ENCODE measurements at places on chromosomes 1 and 21.

GRCh38 chr1:20248971-20249612 lies 41.6 kb upstream of the VWA5B1 start:
- peak; percentile 61 for DNase-seq

DNA sequence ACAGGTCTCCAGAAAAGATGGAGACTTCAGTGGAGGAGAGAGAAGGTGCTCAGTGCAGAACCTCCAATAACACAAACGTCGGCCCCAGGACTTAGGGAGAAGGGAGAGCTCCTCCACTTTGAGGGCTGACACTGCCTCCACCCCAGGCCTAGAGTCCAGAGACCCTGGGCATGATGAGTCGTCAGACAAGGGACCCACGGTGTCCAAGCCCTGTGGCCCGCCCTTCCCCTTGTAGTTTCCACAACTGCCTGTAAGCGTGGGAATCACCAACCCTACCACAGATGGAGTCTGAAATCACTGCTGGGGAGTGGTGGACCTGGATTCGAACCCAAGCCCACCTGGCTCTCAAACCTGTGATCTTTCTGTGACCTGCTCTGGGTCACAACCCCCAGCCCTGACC lies 281.1 kb downstream of the NPHP4 start:
- DNase-seq, result no peak

DNA sequence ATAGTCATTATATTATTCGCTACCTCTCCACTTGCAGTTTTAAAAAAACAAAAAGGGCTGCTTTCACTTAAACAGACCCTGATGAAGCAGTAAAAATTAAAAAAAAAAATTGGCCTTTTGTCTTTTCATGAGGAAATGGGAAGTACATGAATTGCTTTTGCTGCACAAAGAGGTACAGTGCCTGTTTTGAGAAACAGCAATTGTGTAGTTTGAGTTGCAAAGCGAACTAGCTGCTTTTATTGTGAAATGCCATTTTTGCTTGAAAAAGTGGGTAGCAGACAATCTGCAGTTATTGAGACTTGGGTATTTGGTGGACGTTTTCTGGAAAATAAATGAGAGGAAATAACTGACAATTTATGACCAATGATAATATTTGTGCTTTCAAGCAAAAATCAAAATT lies 7.0 kb downstream of the DIP2A start:
- DNase-seq, result no peak

GRCh38 chr1:203120325-203121153 lies 7.0 kb upstream of the ADORA1 start:
- DNase-seq, result no peak

DNA sequence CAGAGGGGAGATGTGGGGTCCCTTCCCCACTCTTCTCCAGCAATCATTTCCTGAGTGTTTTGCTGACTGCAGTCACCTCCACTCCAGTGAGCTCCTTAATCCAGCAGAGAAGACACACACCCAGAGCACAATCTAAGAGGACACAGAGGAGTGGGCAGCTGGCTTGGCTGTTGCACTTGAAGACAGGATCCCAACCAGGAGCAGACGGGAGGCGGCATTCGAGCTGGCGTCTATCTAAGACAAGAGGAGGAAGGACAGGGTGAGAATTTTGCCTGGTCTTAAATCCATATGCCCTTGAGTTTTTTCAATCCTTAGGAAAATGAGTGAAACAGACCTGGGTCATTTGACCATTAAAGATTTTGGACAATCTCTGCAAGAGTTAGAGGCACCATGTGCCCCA lies 56.1 kb upstream of the SIM2 start:
- DNase-seq, result no peak

GRCh38 chr1:10520952-10521351 lies 46.2 kb downstream of the PEX14 start:
- no peak for DNase-seq

DNA sequence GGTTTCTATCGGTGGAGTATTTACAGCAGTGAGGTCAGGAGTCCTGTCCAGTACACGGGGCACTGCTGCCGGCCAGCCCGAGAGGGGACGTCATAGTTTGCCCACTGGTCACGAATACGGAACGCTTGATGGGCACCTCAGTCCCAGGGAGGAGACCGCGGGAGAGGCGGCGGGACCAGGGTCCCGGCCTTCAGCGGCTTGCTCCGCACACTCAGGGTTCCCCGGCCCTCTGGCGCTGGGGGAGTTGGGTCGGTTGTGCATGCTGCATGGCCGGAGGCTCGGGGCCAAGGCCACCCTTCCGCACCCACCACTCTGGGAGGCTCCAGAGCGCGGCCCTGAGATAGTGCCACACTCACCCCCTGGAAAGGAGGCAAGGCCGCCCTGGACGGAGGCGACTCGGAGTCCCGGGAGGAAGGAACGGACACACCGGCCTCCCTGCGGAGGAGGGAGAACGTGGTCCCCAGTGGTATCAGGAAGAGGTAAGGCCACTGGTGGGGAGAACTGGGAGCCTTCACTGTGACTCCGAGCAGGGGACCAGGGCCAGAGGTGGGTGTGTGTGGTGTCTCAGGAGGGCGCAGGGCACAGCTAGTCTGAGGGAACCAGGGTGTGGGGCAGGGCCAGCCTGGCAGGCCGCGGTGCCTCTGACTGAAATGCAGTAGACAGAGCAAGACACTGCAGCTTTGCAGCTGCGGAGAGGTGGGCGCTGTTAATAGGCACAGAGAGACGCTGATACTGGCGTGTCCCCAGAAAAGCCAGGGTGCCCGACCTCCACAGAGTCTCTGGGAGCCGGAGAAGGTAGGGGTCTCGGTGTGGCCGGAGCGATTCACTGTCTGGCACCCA lies 28.6 kb upstream of the PRSS38 start:
- no peak for DNase-seq

DNA sequence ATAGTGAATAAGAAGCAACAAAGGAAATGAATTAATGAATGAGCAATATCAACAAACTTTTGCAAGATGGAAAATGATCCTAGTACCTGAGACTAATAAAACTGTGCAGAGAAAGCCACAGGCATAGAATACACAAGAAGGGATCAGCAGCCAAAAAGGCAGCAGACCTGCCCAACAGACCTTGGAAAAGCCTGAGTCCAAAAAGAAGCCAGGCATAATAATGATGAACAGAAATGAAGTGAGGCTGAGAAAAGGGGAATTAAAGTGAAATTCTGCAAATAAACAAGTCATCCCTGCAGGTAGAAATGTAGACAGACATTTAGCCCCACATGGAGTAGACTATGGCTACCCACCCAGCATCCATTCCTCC lies 10.3 kb upstream of the PHTF1 start:
- DNase-seq, result no peak

DNA sequence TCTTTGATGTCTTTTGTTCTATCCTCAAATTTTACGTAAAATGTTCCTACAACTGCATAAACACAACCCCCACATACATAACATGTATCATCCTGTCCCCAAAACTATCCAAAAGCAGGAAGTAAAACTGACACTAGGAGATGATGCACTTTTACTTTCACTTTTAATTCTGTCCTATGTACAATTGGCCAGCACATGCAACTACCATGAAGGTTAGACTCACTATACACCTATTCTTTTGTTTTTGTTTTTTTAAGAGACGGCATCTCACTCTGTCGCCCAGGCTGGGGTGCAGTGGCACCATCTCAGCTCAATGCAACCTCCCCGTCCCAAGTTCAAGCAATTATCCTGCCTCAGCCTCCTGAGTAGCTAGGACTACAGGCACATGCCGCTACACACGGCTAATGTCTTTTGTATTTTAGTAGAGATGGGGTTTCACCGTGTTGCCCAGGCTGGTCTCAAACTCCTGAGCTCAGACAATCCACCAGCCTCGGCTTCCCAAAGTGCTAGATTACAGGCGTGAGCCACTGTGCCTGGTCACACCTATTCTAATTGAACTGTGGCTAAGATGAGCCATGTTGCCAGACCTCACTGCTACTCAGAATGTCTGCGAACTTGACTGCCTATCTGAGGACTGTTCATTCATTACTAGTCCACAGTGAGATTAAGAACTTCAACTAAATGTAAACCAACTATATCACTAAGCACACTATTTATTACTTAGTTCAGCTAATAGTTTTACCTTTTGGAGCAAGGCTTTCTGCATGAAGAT lies 48.0 kb downstream of the TOR3A start:
- DNase-seq, result peak; percentile 64

DNA sequence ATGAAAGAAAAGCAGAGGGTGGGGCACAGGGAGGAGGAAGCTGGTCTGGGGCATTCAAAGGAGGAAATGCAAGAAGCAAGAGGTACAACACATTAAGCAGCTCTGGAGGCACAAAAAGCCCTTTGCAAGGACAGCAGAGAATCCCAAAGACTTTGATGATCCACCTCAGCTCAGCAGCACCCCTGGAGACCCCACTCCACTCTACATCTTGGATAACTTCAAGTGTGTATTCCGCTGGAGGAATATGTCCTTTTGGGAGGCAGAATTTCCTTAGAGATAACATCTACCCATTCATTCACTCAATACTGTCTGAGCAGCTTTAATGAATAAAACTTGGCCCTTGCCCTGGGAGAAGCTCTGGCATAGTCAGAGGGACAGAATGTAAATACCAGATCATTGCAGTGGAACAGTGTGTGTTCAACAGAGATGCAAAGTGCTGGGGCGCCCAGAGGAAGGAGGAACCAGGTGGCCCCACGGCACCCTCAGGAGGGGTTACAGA lies 599.7 kb downstream of the KIF26B start:
- DNase-seq, result no peak

DNA sequence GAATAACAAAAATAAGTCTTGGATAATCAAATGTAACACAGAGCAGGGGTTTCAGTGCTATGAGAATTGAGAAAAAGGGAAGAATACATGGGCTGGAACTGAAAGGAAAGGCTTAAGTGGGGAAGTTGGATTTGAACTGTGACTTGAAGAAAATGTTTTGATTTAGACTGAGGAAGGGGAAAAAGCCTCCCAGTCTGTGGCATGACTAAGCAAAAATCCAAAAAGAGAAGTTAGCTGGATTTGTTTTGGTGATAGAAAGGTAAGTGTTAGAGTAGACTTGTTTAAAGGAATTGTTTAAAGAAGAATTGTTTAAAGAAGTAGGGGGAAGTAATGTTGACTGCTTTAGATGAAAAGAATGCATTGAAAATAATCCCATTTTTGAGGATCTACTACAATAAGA lies 46.0 kb downstream of the KCNK2 start:
- no peak for DNase-seq

GRCh38 chr1:149917571-149918144 lies at the start of gene SV2A:
SV2A (minus strand) TSS chr1:149917844; CDS start chr1:149913840, 4,004 bp downstream.
- peak; percentile 59 for DNase-seq

GRCh38 chr1:228956864-228957263 lies 221.6 kb downstream of the RHOU start:
- DNase-seq, result no peak

GRCh38 chr1:212561501-212561931 lies 47.0 kb upstream of the ATF3 start:
- no peak for DNase-seq

- DNase-seq, result no peak
These were observed 90.5 kb downstream of the SUSD4 start for GRCh38 chr1:223273511-223273910.

DNA sequence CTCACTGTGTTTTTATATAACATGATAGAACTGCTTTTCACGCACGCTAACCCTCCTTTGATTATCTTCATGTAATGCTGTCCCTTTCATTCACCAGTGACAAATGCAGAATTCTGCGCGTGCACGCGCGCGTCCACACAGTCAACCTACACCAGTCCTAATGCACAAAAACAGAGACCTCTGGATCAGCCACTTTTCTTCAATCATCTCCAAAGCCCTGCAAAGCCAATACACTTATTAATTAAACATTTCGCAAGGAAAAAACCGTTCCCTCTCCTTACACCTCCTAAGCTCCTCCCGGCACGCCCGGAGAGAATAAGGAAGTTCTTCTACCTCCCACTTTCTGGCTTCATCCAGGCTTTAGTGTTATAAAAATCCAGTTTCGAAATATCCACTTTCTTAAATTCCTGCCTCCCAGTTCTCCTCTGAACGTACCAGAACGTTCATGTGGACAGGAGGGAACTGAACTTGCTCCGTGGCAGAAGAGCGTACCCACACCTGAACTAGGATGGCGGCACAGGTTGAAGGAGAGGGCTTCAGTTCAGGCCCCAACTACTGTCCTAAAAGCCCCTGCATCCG lies 4.6 kb downstream of the LMX1A start:
- DNase-seq, result no peak

DNA sequence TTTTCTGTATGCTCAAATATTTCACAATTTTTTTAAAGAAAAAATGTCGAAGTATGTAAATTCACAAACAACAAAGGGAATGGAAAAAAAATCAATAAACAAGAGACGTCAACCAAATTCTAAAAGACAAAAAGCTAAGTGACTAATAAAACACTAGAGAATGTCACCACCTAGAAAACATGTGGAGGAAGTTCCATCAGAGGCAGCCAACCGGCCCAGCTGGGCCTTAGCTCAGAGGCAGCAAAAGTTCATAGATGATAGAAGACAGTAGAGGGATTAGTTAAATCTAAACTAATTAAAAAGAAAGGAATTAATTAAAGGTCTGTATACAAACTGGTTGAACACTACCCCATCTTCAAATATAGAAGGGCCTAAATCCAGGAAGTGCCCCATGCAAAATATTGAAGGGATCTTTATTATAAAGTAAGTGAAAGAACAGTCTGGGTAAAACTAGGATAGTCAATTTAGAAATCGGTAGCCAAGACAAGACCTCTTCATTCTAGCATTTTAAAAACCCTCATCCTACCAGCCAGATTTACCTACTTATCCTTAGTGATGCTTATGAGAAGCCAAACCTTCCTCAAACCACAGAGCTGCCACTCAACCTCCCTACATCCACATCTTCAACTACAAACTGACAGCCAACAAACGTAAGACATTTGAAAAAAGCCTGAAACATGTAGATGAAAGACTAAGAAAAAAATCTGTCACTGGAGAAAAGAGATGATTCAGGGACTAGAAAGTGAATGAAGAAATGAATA lies 23.7 kb downstream of the MRPL39 start:
- DNase-seq, result no peak

GRCh38 chr1:213772128-213773063 lies 215.4 kb upstream of the PROX1 start:
- no peak for DNase-seq

- no peak for DNase-seq
These were observed 11.3 kb downstream of the CDK18 start for GRCh38 chr1:205515781-205516253.

- DNase-seq, result no peak
These were observed 470 bp upstream of the RTCA start for GRCh38 chr1:100265562-100265930.

DNA sequence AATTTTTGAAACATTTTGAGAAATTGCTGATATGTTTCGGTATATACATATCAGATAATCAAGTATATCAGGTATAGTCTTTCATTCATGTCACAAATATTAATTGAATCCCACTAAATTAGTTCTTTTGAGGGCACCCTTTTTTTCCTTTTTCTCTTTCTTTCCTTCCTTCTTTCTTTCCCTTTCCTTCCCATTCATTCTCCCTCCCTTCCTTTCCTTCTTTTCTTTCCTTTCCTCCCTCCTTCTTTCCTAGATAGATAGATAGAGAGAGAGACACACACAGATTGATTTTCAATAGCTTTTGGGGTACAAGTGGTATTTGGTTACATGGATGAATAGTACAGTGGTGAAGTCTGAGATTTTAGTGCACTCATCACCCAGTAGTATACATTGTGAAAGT lies 5.7 kb downstream of the NSL1 start:
- DNase-seq, result no peak

- DNase-seq, result no peak
These were observed at the start of gene TFF2 for GRCh38 chr21:42350927-42351426. TFF2 (minus strand) TSS chr21:42350994; CDS start chr21:42350957, 37 bp downstream.

- no peak for DNase-seq
These were observed 8.9 kb downstream of the SDCCAG8 start for GRCh38 chr1:243264717-243265116.

- no peak for DNase-seq
These were observed 311.9 kb upstream of the PLD5 start for GRCh38 chr1:242836423-242836822.
